ENCODE measurements at places on chromosomes 4 and X.

- DNase-seq = no peak
These were observed 151.8 kb upstream of the GATB start for GRCh38 chr4:151912632-151913031.

- no peak for DNase-seq
These were observed 833.6 kb upstream of the AGA start for GRCh38 chr4:178275671-178276360.

DNA sequence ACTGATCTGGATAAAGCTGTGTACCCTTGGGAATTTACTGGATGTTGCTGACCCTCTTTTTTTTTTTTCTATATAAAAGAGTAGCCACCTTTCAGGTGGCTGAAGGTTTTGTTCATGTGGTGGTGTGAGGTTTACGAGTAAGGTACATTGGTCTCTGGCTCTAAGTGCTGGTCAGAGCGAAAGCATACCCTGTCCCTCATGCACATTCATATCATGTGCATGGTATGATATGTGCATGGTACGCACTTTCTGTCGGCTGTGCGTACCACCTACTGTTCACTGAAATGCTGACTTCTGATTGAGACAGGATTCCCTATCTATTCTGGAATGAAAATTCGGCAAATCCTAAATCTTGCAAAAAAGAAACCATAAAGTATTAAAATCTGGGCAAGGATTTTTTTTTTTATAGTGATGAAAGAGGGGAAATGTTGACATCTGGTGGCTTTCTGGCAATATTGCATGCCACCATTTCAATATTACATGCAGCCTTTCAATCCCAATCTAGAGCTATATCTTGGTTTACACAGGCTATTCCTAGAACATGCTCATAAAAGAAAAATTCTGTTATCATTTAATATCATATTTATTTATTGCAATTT, 32.8 kb downstream of the FAM149A start:
- DNase-seq = no peak

DNA sequence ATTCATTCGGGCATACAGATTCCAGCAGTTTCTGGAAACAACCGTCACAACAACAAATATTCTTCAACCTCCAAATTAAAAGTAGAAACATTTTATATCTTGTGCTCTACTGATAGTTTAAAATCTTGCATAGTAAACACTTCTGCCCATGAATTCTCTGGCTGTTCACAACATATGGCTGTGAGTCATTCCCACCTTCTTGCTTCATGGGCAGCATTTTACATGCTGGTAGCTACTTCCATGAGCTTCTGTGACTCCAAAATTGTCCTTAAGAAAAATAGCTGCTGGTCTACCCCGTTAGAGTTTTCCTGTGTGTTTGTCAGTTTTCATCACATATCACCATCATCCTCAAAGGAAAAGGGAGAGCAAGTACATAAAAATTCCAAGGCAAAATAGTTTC, 22.7 kb downstream of the PNPLA4 start:
- DNase-seq = no peak

DNA sequence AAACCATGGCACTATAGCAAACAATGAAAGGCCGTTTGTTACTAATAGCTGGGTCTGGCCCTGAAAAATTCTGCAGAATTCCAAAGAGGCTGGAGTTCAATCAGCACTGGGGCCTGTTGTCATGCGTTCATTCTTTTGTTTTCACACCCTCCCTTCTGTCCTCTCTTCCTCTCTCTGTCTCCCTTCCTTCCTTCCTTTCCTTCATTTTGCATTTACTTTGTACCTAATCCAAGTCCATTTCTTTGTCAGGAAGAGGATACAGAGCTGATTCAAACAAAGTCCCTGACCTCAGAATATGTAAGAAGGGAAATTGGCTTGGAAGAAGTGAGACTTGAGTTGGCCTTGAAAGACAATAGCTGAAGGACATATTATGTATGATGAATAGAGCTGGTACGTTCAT, 119.6 kb upstream of the LDB2 start:
- DNase-seq = no peak

- DNase-seq = no peak
These were observed 23.2 kb downstream of the PRPS2 start for GRCh38 chrX:12814420-12814819.

DNA sequence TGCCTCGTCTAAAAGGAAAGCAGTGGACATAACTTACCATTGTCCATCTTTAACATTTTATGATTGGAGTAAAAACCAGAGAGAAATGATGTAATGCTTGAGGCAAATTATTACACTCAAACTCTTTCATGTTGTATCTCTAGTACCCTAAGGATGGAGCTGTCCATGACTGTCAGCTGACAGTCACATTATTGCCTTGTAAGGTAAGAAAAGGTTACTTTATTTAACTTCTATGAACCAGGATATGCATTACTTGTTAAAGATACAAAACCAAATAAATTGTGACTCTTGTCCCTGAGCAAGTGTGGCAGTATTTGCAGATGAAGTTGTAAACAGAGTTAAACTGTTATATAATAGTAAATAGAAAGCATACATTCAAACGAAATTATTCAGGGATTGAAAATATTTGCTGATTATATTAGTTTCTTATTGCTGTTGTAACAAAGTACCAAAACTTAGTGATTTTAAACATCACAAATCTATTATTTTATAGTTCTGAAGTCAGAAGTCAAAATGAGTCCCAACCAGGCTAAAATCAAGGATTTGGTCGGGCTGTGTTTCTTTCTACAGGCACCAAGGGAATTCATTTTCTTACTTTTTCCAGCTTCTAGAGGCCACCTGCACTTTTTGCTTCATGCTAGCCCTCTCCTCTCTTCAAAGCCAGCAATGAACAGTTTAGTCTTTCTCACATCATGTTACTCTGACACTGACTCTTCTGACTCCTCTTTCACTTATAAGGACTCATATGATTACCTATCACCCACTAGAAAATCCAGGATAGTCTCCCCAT, 113.8 kb downstream of the CEP44 start:
- no peak for DNase-seq

- DNase-seq = no peak
These were observed 12.4 kb downstream of the UTP3 start for GRCh38 chr4:70700712-70701111.

- no peak for DNase-seq
These were observed 113.5 kb upstream of the TMEM164 start for GRCh38 chrX:109889289-109890006.

DNA sequence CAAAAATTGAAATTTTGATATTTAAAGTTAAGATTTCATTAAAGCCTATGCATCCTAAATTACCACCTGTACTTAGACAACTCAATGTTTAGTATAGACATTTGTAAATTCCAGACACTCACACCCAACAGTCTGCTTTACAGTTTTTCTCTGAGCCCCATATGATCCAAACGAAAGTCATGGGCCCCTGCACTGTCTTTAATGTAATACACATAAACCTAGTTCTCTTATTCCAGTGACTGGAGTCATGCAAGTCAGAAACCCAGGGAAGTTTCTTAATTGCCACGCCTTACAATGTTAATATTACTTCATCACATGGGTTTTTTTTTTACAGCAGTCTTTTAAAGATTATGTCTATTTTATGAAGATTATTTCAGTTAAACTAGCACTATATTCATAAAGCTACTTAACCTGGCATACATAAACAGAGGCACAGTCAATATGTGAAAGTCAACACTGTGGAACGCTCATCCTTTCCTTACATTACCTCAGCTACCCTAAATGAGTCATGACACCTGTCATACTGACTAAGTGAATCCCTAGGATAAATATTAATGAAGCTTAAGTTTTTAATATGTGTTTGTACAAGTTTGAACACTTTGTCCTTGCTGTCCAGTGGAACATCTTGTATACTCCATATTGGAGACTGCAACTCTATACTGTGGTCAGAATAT, 67.7 kb upstream of the H2AZ1 start:
- DNase-seq = no peak

- DNase-seq = no peak
These were observed 217.5 kb downstream of the VEGFC start for GRCh38 chr4:176575141-176575730.

DNA sequence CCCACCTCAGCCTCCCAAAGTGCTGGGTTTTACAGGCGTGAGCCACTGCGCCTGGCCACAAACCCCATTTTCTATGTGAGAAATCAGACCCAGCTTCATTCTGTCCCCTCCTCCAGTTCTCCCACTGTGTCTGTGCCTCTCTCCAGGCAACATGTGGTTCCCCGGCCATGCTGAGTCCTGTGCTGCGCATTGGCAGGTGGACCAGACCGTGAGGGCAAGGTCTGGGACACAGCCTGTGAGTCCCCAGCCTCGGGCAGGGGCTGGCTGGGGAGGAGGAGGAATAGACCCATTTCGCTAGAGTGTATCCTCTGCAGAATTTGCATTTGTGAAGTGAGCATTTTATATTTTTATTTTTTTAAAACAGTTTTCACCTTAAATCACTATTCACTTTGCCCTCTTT, 21.5 kb upstream of the CLDN24 start:
- DNase-seq = no peak

DNA sequence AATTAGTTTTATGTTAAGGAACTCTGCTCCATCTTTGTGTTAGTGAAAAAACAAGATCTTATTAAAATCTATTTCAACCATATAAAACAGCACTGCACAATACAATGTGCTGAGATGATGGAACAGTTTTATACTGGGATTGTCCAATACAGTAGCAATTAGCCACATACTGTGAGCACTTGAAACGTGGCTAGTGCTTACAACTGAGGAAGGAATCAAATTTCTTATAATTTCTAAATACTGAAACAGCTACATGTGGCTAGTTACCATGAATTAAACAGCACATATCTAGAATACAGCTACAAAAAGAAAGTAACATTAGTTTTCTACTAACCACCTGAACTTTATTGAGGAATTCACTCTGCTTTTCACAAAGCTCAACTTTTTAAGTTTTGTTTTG, 14.7 kb downstream of the NFXL1 start:
- no peak for DNase-seq

GRCh38 chr4:54109241-54110018, 9.5 kb downstream of the GSX2 start:
- DNase-seq = no peak

DNA sequence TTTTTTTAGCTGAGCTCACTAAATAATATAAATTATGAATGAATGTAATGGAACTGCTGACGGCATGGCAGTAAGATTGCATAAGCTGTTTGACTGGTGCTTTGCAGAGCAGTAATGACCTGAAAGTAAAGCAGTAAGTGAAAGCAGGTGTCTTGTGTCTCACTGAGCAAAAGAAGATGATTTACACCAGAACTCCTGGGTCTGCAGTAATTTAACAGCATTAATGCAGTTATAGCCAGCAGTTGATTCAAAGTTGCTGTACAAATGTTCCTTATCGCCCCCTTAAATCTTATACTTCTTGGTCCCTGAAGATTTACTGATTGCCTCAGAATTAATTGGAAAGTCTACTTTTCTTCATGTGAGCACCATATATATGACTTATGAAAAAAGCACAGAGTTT, 187.7 kb downstream of the DCTD start:
- DNase-seq = no peak
